ENCODE measurements at places on chromosomes 6 and 20. TPM values are rescaled to one million over a fixed set of nuclear protein-coding genes. Genes with fewer than 3 reads are reported as not detected.

DNA sequence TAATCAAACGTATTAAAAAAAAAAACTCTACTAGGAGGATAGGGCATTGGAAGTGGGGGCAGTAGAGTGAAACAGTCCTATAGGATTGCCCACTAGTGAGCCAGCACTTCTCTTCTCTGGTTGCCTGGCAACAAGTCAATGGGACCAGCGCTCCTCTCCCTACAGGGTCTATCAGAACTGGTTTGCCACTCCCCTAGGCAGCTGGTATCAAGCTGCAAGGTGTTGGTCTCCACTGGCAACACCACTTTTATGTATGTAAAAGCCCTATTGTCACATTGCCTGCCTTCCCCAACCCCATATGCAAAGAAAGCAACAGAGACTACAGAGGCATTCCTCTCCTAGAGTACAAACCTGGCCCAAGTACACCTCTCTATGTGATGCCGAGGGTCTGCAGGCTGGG lies 166.9 kb upstream of the MCHR2 start:
- DNase-seq, result no peak

GRCh38 chr6:125547381-125547780 lies 202.1 kb upstream of the HEY2 start:
- no peak for DNase-seq

DNA sequence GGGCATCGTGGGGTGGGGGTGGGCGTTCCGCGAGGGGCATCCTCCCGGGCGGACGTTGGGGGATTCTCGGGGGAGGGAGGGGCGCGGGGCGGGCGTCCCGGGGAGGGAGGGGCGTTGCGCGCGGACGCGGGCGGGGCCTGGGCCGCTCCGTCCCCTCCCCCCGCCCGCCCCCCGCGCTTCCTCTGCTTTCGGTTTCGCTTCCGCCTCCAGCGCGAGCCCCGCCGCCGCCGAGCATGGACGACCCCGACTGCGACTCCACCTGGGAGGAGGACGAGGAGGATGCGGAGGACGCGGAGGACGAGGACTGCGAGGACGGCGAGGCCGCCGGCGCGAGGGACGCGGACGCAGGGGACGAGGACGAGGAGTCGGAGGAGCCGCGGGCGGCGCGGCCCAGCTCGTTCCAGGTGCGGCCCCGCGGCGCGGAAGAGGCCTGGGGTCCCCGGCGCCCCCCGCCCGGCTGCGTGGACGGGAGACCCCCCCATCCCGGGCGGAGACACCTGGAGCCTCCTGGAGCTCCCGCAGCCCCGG lies at the start of gene OGFR:
TSS of gene OGFR (plus strand) at position 209 of the 528 bp plus-strand sequence. CDS start at position 234, 25 bp downstream.
- peak; percentile 38 for DNase-seq

GRCh38 chr20:20079102-20079784 lies 26.9 kb downstream of the CFAP61 start:
- DNase-seq, result no peak

DNA sequence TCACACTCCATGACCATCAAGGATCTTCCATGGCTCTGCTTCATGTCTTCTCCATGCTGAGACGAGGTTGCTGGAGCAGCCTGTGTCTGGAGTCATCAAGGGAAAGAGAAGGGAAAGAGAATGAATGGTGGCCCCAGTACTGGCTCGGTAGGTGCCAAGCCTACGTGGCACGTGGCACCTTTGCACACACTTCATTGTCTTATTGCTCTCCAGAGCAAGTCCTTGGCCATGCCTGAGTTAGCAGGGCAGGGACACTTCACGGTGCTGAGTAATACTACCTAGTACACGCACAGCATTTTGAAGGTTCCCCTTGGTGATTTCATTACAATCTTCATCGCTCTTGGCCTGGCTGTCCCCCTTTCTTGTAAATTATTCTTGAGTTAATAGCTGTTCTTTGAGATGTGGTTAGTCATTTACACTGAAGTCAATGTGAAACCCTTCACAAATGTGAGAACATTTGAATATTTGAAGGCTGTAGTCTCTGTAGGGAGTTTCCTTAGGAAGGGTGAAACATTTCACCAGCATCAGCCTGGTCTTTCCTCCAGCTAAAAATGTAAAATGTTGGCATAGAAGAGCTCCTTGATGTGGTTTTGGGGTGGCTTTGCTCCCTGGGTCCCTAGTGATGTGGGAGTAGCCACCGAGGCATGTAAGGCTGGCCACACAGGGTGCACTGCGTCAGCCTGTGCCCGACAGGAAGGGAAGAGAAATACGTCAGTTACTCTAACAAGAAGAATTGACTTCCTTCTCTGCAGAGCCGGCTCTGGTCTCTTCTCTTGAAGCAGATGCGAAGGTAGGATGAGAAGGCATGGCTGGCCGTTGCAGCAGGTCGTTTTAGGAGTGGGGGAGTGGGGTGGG lies at the start of gene SYTL3:
TSS of gene SYTL3 (plus strand) at position 766 of the 855 bp plus-strand sequence. CDS start 13,215 bp downstream, outside the sequence.
- peak; percentile 82 for DNase-seq

DNA sequence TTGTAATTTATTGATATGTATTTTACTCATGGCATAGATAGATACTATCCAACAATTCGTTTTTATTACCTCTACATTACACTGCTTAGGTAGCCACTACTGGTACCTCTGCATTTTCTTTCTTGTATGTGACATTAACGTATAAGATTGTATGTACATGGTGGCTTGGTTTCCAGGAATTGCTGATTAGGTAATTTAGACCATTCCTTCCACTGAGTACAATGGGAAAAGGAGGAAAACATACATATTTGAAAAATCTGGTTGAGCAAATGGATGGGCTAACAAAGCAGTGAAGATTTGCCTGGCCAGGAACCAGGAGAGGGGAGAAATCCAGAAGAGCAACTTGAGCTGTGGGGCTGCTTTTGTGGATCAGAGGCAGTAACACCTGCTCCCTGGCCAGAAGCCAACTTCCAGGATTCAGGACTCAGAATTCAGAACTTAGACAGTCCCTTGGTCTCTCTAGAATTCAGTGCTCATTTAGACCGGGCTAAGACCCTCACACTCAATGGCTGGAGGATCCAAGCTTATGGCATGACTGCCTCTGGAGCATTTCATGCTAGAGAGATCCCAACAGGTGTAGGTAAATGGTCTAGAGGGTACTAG lies 17.9 kb upstream of the MICB start:
- DNase-seq, result no peak

DNA sequence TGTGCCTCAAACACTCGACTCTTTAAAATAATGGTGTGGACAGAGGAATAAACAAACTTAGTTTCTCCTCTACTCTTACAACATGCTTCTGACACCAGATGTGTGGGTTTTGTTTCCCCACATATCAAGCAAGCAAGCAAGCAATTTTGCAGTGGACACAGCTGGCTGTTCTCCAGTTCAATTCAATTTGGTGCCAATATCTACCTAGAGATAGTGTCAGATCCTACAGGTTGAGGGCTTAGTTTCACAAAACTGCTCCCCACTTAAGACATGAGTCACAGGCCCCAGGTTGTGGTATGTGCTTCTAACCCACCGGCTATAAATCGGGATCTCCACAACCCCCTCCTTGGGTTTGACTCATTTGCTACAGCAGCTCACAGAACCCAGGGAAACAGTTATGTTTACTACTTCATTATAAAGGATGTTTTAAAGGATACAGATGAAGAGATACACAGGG lies 131.4 kb upstream of the TRAF3IP2 start:
- DNase-seq, result peak; percentile 70

- no peak for DNase-seq
Measured at GRCh38 chr6:48136856-48137255, 25.9 kb upstream of the PTCHD4 start.

GRCh38 chr6:121142093-121142492 lies 192.2 kb downstream of the TBC1D32 start:
- DNase-seq, result no peak

DNA sequence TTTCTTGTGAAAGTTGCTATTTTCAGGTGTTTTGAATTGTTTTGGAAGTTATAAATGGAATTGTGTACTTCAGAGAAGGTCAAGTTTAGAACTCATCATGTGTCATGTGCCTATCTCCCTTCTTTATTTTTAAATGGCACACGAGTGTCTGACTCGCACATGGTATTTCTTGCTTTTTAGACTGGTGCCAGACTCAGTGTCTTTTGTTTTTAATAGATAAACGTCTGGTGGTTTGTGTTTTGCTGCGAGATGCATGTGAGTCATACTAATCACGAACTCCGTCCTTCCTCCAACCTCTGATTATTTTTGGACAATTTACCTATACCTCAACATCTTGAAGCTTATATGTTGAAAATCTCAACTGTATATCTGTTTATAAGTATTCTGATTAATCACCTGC lies 292.1 kb downstream of the CDKAL1 start:
- peak; percentile 78 for DNase-seq

DNA sequence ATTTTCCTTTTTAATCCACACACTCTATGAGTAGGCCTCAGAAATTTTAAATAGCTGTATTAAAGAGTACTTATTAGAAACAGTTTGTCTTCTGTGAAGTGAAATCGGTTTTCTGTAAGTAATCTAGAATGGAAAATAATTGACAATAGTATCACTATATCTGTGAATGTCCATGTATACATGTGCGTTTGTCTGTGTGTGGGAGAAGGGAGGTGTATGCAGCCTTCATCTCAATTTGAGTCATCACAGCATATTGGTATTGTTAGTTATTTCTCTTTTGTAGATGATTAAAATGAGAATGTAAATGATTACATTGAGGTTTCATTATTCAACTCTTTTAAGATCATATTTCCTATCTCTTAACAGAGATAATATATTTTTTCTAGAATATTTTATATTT lies 206.0 kb downstream of the EYS start:
- no peak for DNase-seq

- peak; percentile 66 for DNase-seq
Measured at GRCh38 chr6:155187994-155188706, 75.7 kb upstream of the CLDN20 start.

DNA sequence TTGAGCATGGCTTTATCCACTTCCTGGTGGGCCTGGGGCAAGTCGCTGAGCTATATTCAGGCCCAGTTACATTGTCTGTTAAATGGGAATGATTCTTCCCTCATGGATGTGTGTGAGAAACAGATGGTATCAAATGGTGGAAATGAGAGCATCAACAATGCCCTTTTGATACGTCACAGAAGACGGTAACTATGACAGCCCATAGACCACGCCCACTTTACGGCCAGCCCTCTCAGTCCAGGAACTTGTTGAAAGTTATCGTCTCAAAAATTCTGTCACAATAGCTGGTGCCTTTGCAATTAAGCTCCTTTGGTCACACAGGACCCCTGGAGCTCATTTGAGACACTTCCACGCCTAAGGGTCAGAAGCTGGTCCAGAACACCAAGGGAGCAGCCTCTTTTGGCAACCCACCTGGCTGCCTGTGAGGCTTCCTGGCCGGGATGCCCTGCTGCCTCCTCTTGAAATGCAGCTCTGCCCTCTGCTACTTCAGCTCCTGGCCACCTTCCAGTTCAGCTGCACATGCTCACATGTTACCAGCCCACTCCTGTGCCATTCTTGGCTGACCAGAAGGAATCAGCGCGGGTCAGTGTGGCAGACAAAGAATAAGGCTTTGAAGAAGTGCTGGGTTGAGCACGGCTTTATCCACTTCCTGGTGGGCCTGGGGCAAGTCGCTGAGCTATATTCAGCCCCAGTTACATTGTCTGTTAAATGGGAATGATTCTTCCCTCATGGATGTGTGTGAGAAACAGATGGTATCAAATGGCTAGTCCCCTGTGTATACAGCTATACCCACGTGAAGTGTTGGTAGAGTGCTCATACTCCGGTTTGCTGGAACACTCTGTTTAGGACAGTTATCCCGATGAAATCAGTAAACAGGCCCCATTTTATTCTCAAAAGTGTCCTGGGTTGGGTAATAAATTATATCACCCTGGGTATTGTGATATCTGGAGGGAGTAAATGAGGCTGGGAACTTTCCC lies 199.2 kb upstream of the SUPT3H start:
- no peak for DNase-seq

DNA sequence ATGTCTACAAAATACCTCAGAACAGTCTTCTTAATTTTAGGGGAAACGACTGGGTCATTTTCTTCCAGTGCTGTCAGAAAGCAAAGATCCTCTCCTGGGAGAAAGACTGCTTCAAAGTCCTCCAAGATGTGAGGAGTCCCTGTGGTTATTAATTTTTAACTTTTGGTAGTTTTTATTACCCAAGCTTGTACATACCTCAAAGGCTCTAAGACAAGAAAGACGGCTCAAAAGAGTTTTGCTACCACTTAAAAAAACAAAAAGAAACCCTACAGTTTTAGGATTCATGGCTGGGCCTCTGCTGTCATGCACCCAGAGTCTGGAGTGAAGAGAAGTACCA lies 56.1 kb upstream of the APCDD1L start:
- no peak for DNase-seq

- DNase-seq, result peak; percentile 100
Measured at GRCh38 chr20:1469925-1470571, 3.4 kb upstream of the NSFL1C start.

DNA sequence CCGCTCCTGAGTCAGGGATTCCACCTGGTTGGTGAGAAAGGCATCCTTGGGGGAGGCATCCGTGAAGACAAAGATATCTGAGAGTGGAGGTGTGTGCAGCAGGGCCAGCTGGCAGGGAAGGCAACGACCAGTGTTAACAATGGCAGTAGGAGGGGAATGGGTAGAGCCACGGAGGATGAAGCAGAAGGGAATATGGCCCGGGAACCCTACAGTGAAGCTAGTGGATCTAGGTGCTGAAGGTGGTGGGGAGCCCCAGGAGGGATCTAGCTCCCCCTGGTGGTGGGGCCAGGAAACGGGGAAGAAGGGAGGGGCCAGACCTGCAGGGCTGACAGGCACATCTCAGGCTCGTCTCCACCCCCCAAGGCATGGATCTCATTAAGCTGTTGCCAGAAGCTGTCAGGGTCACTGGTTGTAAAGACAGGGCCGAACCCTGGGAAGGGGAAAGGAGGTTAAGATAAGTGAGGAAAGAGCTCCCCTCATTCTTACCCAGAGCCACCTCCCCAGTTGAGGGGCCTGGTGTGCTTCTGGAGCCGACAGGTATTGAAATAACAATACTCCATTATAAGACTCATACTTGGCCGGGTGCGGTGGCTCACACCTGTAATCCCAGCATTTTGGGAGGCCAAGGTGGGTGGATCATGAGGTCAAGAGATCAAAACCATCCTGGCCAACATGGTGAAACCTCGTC lies 7.3 kb downstream of the VWA7 start:
- peak; percentile 31 for DNase-seq

GRCh38 chr6:159313018-159313417 lies 143.8 kb downstream of the FNDC1 start:
- DNase-seq, result no peak

Gene WFDC9
- not detected for total RNA-seq

Gene SF3B5
- 227 TPM for total RNA-seq

Gene TREM1
- total RNA-seq, result not detected

Gene C6orf15
- not detected for total RNA-seq

Gene PDE10A
- total RNA-seq, result 12.4 TPM

Gene ACTL10
- total RNA-seq, result 0.18 TPM

Gene FLRT3
- 6.6 TPM for total RNA-seq

Gene SAMD10
- total RNA-seq, result 0.54 TPM

Gene CST5
- total RNA-seq, result not detected

Data from IMR-90 (cell line).